Peyer's patch (tissue), 4 donors: ENCODE measurements at places on chromosomes 7 and 10. TPM values are rescaled to one million over a fixed set of nuclear protein-coding genes. Genes with fewer than 3 reads are reported as not detected.

Gene IL6
- total RNA-seq = not detected

DNA sequence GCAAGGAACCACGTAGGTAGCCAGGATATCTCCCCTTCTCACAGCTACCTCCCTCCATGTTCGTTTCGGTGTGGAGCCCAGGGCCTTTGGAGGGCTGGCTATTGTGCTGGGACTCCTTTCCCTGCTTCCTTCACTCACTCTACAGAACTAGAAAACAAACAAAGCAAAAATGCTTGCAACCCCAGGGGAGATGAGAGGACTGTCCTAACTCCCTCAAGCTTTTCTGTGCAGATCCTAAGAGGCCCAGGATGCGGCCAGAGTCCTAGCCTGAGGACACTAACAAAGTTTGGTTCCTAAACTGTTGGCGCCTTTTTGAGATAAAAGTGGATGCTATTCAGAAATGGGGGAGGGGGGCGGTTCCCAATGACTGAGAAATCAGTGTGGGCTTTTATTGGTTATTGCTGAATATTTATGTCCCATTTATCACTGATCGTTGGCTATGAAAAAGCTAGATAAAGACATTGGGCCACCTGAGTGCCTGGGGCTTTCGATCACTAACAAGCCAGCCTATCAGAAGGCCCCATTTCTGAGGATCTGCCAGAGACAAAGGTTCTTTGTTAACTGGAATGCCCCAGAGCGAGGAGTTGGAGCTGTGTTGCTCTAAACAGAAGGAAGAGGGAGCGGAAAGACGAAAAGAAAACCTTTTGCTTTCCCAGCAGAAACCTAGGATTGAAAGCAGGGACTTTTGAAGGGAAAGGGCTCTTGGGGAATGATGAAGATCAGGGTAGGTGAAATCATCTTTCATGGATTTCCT, 95.2 kb upstream of the EGR2 start:
- H3K4me3 ChIP-seq = no peak overlapping the region
- no peaks in the 10 kb centered on the region for H3K27me3 ChIP-seq
- no peaks in the 10 kb centered on the region for H3K36me3 ChIP-seq
- H3K4me1 ChIP-seq = no peaks in the 10 kb centered on the region
- no peak for DNase-seq
- H3K27ac ChIP-seq = no peak overlapping the region

DNA sequence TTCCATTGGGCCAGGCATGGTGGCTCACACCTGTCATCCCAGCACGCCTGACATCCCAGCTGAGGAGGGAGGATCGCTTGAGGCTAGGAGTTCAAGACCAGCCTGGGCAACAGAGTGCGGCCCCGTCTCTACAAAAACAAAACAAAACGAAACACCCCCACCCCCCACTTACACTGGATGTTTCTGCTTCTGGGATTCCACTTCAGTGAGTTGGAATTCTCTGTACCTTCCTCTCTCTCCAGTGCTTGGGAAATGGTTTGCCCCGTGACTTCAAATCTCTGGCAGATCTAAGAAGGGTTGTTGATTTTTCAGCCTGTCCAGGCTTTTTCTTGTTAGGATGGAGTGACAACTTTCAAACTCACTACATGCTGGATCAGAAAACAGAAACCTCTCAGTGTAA, 106.9 kb downstream of the ANLN start:
- no peak overlapping the region for H3K27ac ChIP-seq
- H3K36me3 ChIP-seq = no peaks in the 10 kb centered on the region
- no peaks in the 10 kb centered on the region for H3K27me3 ChIP-seq
- H3K4me3 ChIP-seq = no peak overlapping the region
- no peaks in the 10 kb centered on the region for H3K4me1 ChIP-seq

Gene FOXI2
- not detected for total RNA-seq

DNA sequence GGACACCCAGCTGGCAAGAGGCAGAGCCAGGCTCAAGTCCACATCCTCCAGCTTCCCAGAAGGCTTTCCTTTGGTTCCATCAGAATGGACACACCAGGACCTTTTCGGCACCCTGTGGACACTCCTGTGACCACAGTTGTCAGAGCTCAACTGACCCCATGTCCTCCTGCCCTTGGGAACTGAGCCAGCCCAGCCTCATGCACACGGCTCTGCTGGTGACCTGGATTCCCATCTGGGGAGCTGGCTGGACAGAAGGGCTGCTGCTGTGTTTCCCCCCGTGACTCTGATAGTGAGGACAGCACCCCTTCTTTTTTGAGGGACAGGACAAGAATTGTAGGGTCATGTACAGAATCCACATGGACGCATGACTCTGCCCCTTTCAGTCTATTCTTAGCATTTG, 289.2 kb downstream of the WDR37 start:
- no peak for DNase-seq
- H3K4me3 ChIP-seq = no peak overlapping the region
- no peaks in the 10 kb centered on the region for H3K27me3 ChIP-seq
- H3K27ac ChIP-seq = no peak overlapping the region
- no peaks in the 10 kb centered on the region for H3K36me3 ChIP-seq

DNA sequence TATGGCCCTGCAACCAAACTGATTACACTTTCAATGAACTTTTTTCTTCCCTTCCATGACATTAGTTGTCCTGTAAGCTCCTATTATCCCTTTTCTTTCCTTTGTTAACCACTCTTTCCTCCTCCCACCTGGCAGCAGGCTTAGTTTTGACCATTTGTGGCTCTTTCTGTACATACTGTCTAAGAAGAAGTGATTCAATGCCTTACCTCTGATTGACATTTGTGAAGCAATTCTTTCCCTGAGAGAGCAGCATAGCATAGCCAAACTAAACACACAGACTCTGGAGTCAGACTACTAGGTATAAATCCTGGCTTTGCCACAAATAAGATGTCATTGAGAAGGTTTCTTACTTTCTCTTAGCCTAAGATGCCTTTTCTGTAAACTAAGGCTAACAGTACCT, 48.9 kb downstream of the AHR start:
- DNase-seq = no peak
- no peak overlapping the region for H3K4me3 ChIP-seq
- no peak overlapping the region for H3K27ac ChIP-seq

Gene DPCD
- total RNA-seq = 6.6 TPM

- no peak for DNase-seq
- H3K4me3 ChIP-seq = no peak overlapping the region
- H3K27ac ChIP-seq = no peak overlapping the region
- no peaks in the 10 kb centered on the region for H3K4me1 ChIP-seq
- H3K27me3 ChIP-seq = no peaks in the 10 kb centered on the region
These were observed 49.6 kb downstream of the KAT6B start for GRCh38 chr10:74875966-74876365.

DNA sequence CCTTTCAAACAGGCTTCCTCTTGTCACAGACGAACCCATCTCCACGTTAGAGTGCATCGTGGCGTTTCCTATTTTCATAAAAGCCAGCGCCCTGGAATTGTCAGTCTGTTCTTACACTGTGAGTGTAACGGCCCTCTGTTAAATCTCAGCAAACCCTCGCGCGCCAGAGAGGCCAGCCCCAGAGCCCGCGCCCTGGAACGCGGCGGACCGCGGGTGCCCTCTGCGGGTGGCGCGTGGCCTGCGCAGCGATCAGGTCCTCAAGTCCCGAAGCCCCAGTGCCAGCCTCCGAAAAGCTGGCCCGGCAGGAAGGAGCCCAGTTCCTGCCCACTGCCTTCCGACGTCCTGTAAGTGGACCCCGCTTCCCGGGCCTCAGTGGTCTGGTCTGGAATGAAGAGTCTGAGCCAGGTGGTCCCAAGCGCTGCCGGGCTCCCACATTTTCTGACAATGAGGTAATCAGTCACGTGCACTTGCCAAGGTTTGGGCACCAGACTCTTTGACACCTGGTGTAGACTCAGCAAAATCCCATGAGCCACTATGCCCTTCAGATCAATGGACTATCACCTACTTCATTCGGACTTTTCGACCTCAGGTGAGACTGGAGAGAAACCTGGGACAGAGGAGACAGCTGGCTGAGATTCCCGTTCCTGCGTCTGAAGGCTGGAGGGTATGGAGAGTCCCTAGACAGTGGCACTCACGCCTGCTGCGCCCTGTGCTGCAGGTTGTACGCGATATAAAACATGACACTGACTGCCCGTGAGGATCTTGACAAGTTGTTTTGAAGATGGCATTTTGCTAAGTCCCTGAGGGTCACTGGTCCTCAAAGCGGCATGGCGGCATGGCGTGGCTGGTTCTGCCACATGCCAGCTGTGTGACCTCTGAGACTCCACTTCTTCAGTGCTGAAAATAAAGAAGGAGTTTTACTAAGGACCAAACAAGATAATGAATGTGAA, 109.4 kb upstream of the LANCL2 start:
- H3K27ac ChIP-seq = no peak overlapping the region
- H3K36me3 ChIP-seq = no peaks in the 10 kb centered on the region
- DNase-seq = peak; percentile 90

GRCh38 chr7:101543846-101544245, 85.2 kb downstream of the MYL10 start:
- DNase-seq = no peak
- no peak overlapping the region for H3K27ac ChIP-seq
- H3K27me3 ChIP-seq = no peaks in the 10 kb centered on the region
- H3K4me1 ChIP-seq = no peaks in the 10 kb centered on the region
- no peak overlapping the region for H3K4me3 ChIP-seq
- no peaks in the 10 kb centered on the region for H3K36me3 ChIP-seq

DNA sequence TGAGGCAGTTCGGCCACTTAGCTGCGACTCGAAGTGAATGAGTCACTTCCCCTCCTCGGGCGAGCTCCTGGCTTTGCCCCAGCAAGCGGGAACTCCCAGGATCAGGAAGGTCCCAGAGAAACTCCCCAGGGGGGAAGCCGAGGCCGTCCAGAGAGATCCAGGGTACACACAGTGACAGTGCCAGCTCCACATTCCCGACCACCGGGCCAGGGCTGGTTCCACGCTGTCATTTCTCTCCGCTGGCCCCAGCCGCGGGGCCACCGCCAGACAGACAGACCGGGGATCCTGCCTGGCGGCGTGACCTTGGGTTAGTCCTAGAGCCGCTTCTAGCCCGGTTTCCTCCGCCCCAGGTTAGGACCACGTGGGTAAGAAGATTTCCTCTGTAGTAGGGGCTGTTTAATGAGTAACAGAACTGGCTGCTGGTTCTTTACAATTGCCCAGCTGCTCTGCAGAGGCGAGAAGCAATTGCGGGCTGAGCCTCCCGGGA, 463 bp upstream of the UPP1 start:
- H3K27me3 ChIP-seq = no peaks in the 10 kb centered on the region
- peak overlapping the region; percentile 88 for H3K27ac ChIP-seq
- peaks cover 4% of the 10 kb centered on the region for H3K4me1 ChIP-seq

DNA sequence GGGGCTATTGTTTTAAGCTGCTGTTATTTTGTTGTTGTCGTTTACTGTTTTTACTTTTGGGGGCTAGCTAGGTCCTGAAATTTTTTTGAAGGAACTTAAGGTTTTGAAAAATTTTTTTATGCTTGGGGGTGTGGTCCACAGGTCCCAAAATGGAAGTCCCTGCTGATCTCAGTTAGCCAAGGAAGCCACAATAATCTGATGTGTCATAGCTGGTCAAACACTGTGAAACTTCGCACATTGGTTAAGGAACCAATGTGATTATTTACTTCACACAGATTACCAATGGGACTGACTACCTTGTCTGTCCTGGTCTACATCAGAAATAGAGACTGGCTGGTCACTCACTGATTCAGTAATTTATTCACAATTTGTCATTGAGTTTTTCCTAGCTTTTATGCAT, 29.5 kb upstream of the HYCC1 start:
- no peak overlapping the region for H3K4me3 ChIP-seq
- H3K36me3 ChIP-seq = no peaks in the 10 kb centered on the region
- no peaks in the 10 kb centered on the region for H3K27me3 ChIP-seq
- H3K4me1 ChIP-seq = no peaks in the 10 kb centered on the region
- no peak overlapping the region for H3K27ac ChIP-seq
